ENCODE measurements at places on chromosomes 2 and 18.

DNA sequence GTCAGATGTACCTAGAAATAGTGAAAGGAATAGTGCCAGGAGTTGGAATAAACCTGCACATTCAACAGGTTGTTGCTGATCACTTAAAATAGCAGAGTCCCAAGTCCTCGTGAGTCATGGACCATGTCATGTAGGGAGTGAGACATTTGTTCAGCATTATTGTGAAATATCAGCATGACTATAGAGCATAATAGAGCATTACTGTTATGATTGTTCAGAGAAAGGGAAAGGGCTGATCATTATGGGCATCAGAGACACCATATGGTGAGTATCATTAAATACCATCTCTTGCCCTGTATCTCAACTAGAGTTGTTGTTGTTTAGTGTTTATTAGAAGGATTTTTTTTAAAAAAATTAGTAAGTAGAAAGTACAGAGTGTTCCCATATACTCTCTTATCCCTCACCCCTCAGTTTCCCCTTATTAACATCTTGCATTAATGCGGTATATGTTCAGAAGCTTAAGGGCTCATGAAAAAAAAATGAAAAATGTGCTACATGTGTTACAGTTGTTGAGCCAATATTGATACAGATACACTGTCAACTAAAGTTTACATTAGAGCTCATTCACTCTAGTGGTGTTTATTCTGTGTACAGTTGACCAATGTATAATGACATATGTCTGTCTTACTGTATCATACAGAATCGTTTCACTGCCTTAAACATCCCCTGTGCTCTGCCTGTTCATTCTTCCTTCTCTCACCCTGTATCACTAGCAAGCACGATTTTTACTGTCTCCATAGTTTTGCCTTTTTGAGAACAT is 5.7 kb downstream of the ELAC1 start:
- ATAC-seq = no peak

DNA sequence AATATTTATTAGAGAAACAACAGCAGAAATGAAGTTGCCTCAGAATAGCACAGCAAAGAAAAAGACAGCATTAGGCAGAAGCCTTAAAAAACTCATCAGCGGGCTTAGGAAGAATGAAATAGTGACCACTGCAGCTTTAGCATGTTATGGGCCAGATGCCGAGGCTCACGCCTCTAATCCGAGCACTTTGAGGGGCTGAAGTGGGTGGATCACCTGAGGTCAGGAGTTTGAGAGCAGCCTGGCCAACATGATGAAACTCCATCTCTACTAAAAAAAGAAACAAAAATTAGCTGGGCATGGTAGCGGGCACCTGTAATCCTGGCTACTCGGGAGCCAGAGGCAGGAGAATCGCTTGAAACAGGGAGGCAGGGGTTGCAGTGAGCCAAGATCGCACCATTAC is 32.4 kb downstream of the AP1S3 start:
- no peak for ATAC-seq

DNA sequence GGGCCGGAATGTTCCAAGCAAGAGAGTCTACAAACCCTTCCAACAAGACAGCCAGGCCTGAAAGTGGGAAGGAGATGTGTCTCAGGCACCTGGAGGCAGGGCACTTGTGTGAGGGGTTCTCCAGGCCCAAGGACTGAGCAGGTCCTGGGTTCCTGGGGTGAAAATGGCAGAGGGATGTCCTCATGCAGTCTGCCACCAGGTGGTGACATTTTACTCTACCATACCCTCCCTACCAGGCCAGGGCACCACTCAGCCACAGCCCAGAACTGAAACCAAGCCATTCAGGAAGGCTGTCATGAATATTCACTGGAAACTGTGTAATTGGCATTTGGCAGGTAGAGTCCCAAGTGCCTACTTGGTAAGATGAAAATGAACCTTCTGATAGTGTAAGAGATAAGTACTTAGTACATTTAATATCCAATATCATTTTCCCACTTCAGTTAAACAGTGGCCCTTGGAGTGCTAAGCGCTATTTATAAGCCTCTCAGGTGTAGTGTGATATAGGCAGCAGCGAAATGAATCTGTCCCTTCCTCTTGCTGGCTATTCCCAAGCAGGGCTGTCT is 185.1 kb downstream of the MYO5B start:
- ATAC-seq = peak; percentile 78

GRCh38 chr2:128237081-128237534 is 81.6 kb downstream of the HS6ST1 start:
- no peak for ATAC-seq

DNA sequence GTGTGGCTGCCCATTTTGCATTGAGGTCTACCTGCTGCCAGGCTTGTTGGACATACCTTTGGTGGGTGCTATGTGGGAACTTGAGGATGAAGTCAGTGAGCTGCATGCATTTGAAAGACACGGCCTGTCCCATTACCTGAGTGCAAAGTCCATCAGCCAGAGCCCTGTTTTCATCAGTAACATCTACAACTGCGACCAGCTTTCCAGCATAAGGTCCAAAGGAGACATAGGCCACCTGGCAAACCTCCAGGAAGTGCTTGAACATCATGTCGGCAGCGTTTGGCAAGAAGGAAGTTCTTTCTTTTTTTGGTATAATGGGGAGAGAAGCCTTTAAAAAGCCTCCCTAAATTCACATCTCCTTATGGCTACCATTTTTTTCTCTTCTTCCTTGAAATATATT is 143.1 kb downstream of the FAM161A start:
- ATAC-seq = no peak
